ENCODE measurements at places on chromosomes 7 and 10.

GRCh38 chr7:29567174-29567573 is 3.5 kb downstream of the PRR15 start:
- no peak for DNase-seq

DNA sequence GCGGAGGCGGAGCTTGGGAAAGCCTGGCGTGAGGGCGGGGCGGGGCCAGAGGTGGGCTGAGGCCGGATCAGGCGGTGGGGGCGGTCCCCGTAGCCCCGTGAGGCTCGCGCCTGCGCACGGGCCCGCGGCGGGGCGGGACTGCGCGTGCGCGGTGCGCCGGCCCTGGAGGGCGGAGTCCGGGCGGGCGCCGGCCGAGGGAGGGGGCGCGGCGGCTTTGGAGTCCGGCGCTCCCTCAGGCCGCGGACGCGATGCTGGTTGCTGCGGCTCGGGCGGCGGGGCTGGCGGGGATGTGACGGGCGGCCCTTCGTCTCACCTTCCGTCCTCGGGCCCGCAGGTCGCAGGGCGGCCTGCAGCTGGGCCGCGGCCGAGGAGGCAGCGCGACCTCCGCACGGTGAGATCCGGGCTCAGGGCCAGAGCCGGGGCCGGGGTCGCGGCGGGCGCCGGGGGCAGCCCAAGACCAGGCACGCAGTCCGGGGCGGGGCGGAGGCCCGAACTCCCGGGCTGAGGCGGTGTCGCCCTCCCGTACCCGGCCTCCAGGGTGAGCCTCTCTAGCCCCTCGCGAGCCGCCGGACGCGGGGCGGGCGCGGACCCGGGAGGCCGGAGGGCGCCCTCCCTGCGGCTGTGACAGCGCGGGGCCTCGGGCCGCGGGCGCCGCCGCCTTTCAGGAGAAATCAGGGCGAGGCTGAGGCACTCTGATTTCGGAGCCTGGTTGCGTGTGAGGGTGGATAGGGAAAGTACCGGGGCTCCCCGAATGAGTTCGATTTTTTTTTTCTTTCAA is at the start of gene CCSER2:
Gene CCSER2 (plus strand): TSS at position 172 of the 778 bp plus-strand sequence. CDS start 42,464 bp downstream, outside the sequence.
- peak; percentile 99 for DNase-seq

- no peak for DNase-seq
Observed at GRCh38 chr7:28296571-28297483, 115.5 kb upstream of the CREB5 start.

GRCh38 chr10:133365461-133366129 is 7.6 kb downstream of the ECHS1 start:
- DNase-seq: no peak

GRCh38 chr7:82317257-82317721 is 126.3 kb downstream of the CACNA2D1 start:
- DNase-seq: no peak

DNA sequence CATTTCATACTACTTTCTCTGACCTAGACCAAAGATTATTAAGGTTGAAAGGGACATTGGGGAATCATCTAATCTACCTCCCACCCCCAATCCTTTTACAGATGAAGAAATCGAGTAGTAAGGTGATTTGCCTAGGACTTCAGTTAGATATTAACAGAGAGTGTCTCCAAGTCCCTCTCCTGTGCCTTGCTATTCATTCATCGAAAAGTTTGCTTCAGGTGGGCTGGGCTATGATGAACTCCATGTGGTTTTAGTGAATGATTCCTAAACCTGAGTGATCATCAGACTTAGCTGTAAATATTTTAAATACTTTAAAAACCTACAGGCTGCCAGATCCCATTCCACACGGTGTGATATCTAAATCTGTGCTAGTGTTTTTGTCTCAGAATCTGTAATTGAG is 259.4 kb upstream of the SORCS1 start:
- DNase-seq: no peak

- DNase-seq: no peak
Observed at GRCh38 chr7:114843102-114843501, 78.8 kb upstream of the MDFIC start.

GRCh38 chr10:85946713-85947326 is 419.8 kb downstream of the GRID1 start:
- DNase-seq: no peak

DNA sequence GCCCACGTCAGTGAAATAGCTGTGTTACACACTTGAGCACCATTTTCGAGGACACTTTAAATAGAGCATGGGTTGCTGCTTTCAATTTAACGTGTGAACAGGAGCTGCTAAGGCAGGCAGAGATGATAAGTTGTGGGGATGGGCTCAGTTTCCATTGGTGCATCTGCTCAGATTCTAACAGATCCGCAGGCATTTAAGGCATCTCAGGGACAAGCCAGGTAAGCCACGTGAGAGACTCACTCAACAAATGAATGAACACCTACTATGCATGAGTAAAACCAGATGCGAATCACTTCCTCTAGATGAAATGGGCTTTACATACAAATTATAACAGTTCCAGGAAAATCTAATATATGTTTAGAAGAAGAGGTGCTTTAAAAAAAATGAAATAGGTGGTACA is 34.6 kb downstream of the PLXNA4 start:
- DNase-seq: no peak

GRCh38 chr7:131673576-131673975 is 117.1 kb upstream of the PODXL start:
- DNase-seq: no peak

DNA sequence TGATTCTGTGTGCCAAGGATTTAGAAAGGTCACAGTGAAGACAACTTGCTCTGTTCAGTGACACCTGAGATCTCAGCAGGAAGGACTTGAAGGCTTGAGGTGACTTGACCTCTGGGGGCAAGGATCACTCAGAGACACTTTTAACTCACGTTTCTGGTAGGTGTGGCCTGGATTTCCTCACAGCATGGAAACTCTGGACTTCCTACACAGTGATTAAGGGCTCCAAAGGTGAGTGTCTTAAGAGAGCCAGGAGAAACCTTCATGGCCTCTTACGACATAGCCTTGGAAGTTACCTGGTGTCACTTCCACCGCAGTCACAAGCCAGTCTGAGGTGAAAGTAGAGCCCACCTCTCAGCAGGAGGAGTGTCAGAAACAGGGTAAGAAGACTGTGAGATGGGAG is 38.1 kb upstream of the ADO start:
- no peak for DNase-seq

DNA sequence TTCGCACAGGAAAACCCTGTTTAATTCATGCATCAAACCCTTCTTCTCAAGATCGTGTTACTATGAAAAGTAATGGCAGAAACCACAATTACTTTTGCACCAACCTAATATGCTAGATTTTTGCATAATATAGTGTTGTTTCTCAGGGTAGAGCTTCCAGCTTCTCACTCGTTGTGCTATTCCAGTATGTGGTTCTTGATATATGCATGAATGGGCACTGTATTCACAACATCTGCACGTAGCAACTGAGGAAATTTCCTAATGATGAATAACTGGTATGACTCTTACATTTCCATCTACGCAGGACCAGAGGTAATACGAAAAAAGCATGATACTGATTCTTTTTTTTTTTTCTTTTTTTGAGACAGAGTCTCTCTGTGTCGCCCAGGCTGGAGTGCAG is 326.6 kb upstream of the GALNT17 start:
- DNase-seq: no peak

DNA sequence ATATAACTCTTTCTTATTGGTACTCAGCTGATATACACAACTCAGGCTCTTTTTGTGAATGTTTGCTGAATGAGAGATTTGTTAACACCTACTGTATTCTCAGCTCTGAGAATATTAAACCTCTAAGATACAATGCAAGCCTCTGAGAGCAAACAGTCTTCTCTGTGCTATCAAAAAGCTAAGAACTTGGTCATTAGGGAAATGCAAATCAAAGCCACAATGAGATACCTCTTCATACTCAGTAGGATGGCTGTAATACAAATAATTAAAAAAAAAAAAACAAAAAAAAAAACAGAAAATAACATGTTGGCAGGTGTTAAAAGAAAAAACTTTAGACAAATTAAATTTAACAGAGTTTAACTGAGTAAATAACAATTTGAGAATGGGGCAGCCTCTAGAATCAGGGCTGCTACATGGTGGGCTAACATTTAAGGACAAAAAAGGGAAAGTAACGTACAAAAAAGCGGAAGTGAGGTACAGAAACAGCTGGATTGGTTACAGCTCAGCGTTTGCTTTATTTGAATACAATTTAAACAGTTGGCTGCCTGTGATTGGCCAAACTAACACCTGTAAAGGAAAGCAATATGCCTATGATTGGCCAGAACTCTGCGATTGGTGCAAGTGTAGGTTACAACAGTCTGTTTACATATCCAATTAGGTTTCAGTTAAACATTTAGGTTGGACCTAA is 14.8 kb upstream of the MTURN start:
- no peak for DNase-seq

DNA sequence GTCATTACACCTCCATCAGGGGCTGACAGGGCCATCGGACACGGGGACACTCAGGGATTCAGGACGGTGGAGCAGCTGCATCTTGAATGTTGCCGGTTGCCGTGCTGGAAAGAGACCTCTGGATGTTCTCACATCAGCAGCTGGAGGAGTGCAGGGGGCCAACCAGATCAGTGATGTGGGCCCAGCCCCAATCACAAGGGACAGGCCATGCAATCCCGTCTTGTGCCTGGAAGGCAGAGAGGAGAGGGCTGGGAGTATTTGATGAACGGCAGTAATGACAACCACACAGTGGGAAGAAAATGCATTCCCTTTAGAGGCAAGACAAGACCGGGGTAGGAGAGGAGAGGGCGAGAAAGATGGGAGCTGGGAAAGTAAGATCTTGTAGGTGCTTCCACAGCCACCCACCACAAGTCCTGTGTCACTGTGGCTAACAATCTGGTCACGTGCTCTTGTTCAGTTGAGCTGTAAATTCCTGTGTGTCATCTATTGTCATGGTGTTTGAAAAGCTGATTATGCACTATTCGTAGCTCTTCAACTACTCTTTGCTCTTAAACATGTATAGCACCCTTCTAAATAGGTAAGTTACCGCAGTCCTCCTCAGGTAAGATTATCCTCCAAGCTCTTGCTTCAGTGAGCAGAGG is 85.9 kb upstream of the LEP start:
- no peak for DNase-seq

DNA sequence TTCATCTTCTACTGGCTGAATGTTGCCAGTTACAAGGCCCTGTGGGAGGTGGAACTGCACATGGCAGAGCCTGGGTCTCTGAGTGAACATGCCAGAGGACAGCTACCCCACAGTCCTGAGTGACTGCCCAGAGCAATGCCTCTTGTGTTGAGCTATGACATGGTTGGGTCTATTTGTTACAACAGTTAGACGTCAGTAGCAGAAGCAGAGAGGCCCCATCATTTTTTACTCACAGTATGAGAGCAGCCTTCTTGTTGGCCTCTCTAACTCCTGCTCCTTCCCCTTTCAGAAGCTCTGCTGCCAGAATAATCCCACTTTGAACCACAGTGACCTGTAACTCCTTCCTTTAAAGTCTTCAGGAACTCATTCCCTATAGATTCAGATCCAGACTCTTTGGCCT is 30.8 kb upstream of the NRP1 start:
- DNase-seq: no peak

- no peak for DNase-seq
Observed at GRCh38 chr7:28354601-28355402, 57.5 kb upstream of the CREB5 start.

DNA sequence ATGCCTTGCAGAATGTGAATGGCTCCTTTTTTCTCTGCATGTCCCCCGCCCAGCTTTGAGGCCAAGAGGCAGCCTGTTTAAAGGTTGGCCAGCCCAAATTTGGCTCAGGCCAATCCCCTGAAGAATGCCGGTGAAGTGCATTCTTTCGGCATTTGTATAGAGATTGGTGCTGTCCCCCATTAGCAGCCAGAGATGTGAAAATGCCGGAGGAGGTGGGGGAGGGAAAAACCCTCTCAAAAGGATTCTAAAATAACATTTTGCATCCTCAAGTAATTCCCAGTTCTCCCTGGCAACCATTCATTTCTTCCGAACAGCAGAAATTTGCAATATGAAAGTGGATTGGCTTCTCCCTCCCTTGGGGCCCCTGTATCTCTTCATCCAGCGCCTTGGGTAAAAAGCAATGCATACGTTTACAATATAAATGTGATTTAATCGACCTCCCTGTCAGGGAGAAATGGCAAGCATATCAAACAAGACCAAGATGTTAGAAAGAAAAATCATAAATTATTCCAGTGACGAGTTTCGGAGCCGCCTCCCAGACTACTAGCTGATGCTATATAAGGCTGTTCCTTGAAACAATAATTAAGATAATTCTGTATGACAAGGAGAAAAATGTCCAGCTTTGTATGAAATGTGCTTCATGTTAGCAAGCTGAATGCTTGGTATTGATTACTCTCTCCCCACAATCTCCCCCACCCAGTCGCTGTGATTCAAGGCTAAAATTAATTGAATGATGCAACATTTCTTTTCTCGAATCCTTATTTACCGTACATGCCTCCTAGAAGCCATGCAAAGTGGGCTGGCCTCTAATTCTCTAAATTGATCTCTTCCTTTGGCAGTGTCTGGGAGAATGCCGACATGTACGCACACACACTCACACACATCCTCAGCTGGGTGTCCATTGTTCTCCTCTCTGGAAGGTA is 323.7 kb downstream of the RPS24 start:
- no peak for DNase-seq

GRCh38 chr7:121941830-121942229 is 68.9 kb downstream of the PTPRZ1 start:
- no peak for DNase-seq

- no peak for DNase-seq
Observed at GRCh38 chr10:51325649-51326048, 251.4 kb downstream of the PRKG1 start.

DNA sequence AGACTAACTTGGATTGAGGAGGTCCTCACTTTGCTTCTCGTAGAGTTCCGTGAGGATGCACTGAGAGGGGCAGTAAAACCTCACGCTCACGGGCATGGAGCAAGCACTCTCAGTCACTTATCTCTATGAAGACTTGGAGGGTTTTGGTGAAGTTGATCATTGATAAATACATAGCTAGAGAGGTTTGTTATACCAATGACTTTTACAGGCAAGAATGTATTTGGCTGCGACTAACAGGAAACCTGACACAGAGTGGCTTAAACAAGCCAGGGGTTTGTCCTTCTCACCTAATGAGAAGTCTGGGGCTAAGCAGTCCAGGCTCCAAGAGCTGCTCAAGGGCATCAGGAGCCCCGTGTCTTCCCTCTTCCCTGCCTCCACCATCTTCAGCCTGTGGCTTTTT is 6.1 kb downstream of the BICC1 start:
- DNase-seq: no peak

DNA sequence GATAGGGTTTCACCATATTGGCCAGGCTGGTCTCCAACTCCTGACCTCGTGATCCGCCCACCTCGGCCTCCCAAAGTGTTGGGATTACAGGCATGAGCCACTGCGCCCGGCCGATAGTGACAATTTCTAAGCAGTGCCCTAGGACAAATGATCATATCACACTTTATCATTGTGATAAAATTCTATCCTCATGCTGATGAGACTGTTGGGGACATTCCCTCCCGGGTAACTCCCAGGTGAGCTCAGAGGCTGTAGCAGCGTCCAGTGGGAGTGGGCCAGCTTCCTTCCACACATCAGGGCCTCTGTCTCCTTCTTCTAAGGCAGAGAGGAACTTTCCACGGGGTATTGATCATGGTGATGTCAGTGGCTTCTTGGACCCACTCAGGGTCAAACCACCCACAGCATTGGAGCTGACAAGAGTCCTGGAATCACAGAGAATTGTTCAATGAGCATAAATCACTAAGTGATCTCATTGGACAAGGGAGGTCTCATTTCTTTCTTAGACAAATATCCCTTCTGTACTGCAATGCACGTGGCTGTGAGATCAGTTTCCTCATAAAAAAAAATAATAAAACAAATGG is 256.1 kb downstream of the KLF6 start:
- no peak for DNase-seq

Measured in osteocyte (in vitro differentiated cells).